ENCODE measurements at places on chromosomes 12 and 14.

DNA sequence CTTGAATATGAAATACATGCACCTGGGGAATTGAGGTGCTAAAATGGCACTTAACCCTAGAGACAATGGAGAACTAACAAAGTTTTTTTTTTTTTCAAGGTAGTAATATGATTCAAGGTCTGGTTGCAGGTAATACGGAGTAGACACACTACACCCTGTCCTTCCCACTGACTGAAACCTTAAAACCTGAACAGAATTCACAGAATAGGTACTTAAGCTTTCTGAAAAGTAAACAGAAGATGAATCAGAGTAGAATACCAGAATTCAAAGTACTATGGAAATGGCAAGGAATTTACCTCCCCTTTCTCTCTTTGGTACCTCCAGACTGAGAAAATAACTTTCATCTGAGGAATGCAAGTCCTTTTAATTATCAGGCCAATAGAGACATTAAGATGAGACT is 87.2 kb downstream of the PAPLN start:
- DNase-seq = no peak

- DNase-seq = no peak
Measured at GRCh38 chr12:78199926-78200325, 369.2 kb downstream of the NAV3 start.

GRCh38 chr14:61699027-61699426 is 3.7 kb downstream of the HIF1A start:
- DNase-seq = no peak

- no peak for DNase-seq
Measured at GRCh38 chr12:47400266-47400665, 305.6 kb downstream of the RPAP3 start.

DNA sequence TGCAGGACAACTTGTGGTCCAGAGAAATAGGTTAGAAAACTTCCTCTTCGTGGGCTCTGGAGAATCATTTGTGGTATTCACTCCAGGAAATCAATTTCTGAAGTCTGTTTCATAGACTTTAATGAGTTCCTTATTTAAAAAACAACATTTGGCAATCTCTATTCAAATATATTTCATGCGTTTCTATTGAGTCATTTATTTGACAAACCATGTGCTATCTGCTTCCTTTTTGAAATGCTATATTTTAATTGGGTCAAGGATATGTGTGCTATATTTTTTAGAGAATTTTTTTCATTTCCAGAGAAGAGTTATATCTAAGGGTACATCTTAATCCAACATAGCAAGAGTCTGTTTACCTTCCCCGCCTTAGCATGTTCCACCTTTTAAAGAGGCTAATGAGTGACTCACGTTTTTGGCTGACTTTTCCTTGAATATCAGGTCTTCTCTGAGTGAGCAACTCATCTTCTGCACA is 252.4 kb upstream of the EGLN3 start:
- DNase-seq = no peak

DNA sequence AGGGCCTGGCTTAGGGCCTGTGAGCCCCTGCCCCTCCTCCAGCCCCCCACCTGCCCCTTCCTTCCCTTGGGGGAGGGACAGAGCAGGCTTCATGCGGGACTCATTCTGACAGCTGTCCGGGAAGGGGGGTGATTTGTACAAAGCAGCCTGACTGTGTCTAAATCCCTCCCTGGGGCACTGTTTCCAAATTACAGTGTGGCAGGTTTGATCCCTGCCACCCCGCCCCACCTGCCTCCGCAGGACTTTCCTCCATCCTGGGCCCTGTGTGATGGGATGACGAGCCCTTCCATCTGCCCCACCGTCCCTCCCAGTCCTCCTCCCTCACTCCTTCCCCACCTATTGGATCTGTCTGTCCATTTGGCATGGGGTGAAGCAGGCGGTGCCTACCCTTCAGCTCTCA is 363.9 kb downstream of the BCL11B start:
- peak; percentile 84 for DNase-seq

GRCh38 chr12:103600967-103601728 is 14.1 kb downstream of the STAB2 start:
- no peak for DNase-seq

DNA sequence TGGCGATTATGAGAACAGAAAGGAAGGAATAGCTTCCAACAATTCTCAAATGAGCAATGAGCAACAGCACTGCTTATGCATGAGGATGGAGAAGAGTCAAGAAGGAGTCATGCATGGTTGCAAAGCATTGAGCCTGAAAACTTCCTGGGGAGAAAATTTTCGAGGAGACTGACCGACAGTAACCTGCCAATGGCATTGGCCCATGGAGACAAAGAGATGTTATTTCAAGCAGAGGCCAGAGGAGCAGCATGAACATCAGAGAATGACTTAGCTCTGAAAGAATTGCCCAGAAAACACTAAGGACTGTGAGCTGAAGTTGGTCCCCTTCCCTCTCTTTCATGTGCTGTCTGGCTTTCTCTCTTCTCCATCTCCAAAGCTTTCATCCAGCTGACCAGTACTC is 343.4 kb downstream of the ADAMTS20 start:
- DNase-seq = no peak

DNA sequence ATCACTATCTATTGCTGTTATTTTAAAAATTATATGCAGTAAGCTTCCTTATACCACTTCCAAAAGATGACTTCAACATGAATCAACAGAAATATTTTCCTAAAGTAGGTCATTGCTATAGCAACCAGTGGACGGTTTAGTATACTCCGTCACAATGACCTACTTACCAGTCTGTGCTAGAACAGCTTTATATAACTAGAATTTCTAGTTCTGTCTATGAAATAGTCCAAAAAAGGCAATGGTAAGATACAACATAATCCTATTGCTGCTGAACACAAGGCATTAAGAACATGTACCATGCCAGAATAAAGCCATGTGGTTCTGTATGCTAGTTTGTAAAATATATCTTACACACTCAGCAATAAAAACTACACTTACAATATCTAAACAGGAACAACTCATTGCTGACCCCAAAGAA is 40.7 kb upstream of the MTERF2 start:
- no peak for DNase-seq

GRCh38 chr12:19220205-19220604 is 90.7 kb downstream of the PLEKHA5 start:
- DNase-seq = no peak

GRCh38 chr12:6554168-6555017 is 1.4 kb downstream of the IFFO1 start:
- DNase-seq = peak; percentile 96

DNA sequence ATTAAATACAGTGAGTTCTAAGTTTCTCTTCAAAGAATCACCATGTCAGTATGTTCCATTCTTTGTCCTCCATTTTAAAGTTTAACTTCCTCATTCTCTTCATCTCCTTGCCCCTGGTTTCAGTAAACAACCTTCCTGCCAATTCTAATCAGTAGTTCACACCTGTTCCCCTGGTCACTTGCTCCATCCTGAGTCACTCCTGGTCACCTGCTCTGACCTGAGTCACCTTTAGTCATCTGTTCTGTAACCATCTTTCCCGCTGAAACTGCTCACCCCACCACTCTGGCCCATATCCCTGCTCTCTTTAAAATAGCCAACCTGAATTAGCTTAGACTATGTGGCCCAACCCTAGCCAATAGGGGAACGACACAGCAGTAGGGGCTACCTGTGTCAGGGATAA is 1447.4 kb upstream of the TMEM132C start:
- no peak for DNase-seq

GRCh38 chr12:46360908-46361666 is 11.5 kb downstream of the SLC38A2 start:
- no peak for DNase-seq

GRCh38 chr12:59499774-59500173 is 96.1 kb upstream of the SLC16A7 start:
- DNase-seq = no peak

DNA sequence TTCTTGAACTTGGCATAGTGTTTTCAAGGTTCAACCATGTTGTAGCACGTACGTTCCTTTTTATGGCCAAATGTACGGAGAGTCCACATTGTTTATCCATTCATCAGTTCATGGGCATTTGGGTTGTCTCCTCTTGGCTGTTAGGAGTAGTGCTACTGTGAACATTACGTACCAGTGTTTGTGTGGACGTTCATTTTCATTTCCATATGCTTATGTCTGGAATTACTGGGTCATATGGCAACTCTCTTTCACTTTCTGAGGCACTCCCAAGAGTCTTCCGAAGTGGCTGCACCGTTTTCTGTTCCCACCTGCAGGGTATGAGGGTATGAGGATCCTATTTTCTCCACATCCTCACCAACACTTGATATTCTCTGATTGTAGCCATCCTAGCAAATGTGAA is 49.1 kb upstream of the TSPAN9 start:
- DNase-seq = no peak

- DNase-seq = no peak
Measured at GRCh38 chr14:87133073-87133801, 859.7 kb downstream of the GALC start.

DNA sequence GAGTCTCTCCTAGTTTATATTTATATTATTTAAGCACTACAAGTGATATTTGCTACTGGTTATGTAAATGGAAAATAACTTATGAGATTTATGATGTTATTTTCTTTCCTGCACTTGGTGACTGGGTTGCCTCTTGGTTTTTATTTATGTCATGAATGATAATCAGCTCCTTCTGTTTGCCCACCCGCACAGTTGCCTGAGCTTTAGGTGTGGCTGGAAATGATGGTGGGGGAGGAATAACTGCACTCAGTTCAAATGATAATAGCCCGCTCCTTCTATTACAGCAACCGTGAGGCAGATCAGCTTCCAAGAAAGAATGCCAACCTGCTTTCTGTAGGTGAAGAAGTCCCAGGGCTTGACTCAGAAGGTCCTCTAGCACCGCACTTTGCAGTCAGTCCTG is 190.2 kb upstream of the CAND1 start:
- no peak for DNase-seq

- no peak for DNase-seq
Measured at GRCh38 chr14:80575763-80576162, 364.5 kb upstream of the DIO2 start.

GRCh38 chr12:20270557-20270956 is 97.8 kb upstream of the PDE3A start:
- no peak for DNase-seq

- no peak for DNase-seq
Measured at GRCh38 chr14:88043529-88044443, 38.9 kb downstream of the GPR65 start.

DNA sequence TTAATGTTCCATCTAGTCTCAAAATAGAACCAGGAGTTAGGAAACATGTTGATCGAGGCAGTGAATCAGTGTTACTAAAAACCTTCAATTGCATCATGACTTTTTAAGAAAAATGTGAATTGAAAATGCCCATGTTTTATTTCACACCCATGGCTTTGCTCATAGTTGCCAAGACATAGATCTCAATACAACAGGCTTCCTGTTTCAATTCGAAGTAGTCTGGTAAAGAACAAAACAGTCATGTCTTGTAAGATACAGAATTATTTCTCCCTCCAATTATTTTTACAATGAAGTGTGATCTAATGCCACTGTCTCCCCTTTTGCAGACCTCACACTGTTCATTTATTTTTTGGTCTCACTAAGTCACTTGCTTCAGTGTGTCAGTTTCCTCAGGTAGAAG is 44.6 kb upstream of the FAR2 start:
- DNase-seq = no peak

DNA sequence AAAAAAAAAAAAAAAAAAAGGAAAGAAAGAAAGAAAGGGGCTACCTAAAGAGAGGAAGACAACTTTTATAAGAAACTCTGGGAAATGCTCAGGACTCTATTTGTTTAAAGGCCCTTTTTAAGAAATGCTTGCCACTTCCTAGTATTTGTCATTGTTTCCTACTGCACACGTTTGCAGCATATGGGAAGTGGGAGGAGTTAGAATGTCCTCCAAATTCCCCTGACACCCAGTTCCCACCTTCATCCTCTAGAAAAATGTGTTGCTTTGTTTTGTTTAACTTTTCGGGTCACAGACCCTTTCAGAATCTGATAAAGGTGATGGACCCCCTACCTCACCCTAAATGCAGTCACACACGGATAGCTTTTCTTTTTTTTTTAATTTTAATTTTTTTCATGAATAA is 40.8 kb downstream of the NINJ2 start:
- DNase-seq = no peak

DNA sequence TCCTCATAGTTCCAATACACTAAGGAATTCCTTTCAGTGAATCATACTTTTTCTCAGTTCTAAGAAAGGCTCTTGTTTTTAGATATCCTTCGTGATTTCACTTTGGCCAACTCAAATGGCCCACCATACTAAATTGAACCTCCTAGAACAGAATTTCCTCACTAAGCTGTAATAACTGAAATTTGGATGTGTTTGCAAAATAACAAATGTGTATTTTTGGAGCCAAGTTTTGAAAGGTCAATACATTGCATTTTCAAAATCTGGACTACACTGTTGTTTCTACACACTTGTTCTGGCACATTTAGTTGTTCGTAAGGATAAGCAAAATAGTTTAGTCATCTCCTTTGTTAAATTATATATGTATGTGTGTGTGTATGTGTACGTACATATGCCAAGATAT is 439.0 kb upstream of the STXBP6 start:
- no peak for DNase-seq
